ENCODE measurements at places on chromosomes 16 and 17.

- no peak for DNase-seq
These were observed 36.1 kb downstream of the HNF1B start for GRCh38 chr17:37708616-37709212.

GRCh38 chr17:77085926-77086432, 54.8 kb upstream of the SEC14L1 start:
- no peak for DNase-seq

GRCh38 chr16:87067836-87068761, 249.1 kb downstream of the C16orf95 start:
- no peak for DNase-seq

GRCh38 chr17:48589831-48590606, at the start of gene HOXB3:
TSS of gene HOXB3 (minus strand) at chr17:48590241. CDS start at chr17:48552474, 37,767 bp downstream.
- no peak for DNase-seq

GRCh38 chr16:57118461-57119084, 26.2 kb downstream of the CPNE2 start:
- no peak for DNase-seq

DNA sequence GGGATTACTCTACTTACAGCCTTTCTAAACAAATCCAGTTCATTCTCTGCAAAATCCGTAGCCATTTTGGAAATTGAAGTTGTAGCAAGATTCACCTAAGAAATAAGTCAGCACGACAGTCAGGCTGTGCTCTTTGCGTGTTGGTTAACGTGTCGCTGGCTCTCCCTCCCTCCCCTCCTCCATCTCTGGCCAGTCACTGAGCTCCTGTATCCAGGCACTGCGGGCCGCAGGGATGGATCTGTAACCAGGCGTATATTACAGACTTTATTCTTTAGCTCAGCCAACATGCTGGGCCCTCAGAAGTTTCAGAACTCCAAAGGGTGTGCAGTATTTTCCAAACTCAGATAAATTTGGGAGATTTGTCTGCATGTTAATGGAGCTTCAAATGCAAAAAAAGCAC, 30.8 kb downstream of the KDM8 start:
- no peak for DNase-seq

GRCh38 chr17:68178831-68179230, 69.0 kb upstream of the AMZ2 start:
- no peak for DNase-seq

DNA sequence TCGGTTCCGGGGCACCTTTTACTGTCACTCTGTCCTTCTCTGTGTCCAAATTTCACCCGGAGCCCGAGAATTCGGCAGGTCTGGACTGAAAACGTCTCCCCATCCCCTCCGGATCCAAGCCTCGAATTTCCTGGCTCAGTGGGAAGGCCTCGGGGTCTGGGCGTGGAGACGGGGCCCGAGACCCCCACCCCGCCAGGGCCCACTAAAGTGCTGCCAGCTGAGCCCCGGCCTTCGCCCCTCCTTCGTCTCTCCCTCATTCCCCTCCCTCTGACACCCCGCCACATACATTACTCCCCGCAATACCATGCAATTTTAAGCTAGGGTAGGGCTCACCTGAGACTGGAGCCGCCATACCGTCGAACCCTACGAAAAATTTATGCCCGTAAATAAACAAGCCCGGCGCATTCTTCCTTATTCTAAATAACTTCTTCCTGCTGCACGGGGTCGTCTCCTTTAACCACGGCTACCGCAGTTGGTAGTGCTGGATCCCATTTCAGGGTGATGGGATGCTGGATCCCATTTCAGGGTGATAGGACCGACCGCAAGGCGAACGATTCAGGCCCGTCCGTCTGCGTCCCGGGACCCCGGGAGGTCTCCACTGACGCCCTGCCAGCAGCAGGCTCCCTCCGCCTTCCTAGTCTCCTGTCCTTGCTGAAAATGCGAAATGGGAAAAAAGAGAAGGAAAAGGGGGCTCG, 4.4 kb upstream of the OR1F1 start:
- no peak for DNase-seq

GRCh38 chr16:2848933-2849725, 8.8 kb downstream of the PRSS22 start:
- DNase-seq, result no peak

Measured in activated gamma-delta T cell treated with anti-CD3 and anti-CD28 coated beads, Interleukin-2, amount 50 U/mL, for 16 hours (primary cell).